ENCODE measurements at places on chromosomes 12 and 14. TPM values are rescaled to one million over a fixed set of nuclear protein-coding genes. Genes with fewer than 3 reads are reported as not detected.

DNA sequence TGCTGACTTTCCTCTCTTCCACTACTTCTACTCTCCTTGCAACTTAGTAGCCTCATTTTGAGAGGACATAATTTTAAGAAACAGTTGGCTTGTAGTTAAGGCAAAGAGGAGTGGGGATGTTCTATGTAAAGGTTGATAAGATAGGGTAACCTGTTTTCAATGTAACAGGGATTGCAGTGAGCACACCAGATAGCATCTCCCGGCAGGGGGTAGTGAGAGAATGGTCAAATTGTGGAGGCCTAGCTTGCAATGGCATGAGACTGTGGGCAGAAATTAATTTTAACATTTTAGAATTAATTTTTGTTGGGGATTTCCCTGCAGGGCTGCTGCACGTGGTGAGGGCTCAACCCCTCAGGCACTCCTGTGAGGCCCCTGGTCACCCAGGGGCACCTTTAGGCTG lies 41.4 kb downstream of the KLRG1 start:
- no peak for DNase-seq

Gene LHX5
- not detected for total RNA-seq

DNA sequence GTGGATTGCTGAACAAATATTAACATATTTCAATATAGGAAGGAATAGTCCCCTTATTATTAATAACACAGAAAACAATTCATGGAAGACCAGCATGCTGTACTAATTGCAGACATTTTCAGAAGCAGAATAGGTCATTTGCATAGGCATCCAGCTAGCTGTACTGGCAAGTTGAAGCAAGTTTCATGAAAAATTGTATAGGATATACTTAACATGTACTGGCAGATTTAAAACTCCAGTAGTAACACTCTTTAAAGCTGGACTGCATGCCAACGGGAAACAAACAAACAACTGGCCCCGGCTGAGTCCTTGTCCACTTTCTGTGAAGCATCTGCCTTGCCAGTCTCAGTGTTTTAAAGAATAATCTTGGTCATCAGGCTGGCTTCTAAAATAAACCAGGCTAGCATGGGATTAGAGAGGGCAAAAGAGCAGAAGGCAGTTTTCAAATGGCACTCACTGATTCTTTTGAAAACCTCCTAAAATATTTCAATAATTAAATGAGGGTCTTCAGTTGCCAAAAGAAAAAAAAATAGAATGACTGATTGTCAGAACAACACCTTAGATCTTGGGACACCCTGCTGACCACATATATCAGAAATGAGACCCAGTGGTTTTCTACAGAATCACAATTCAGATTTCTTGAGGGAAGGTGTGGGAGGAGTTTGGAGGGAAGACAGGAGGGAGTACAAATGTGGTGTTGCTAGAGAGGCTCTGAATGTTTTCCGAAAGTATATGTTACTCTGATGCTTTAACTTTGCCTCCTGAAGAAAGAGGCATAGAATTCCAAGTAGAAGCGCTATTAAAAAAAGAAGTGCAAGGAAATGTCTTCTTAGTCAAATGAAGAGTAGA lies 122.5 kb upstream of the KRAS start:
- no peak for DNase-seq

- no peak for DNase-seq
These were observed 36.4 kb upstream of the C14orf180 start for GRCh38 chr14:104542871-104543830.

DNA sequence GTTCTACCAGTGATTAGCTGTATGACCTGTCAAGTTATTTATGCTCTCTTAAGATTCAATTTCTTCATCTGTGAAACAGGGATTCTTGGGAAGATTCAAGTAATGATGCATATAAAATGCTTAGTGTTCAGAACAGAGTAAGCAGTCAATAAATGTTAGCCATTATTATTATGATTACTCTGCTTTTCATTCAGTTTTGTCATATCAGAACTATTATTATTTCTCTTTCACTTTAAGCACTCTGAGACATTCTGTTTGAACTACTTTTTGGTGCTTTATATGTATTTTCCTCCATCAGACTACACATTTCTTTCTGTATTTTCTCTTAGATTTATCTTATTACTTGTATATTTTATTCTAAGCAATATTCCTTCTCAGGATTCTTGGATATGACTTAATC lies 81.2 kb downstream of the CFAP54 start:
- no peak for DNase-seq

- peak; percentile 81 for DNase-seq
These were observed 124.8 kb upstream of the MAP1LC3B2 start for GRCh38 chr12:116434155-116435011.

DNA sequence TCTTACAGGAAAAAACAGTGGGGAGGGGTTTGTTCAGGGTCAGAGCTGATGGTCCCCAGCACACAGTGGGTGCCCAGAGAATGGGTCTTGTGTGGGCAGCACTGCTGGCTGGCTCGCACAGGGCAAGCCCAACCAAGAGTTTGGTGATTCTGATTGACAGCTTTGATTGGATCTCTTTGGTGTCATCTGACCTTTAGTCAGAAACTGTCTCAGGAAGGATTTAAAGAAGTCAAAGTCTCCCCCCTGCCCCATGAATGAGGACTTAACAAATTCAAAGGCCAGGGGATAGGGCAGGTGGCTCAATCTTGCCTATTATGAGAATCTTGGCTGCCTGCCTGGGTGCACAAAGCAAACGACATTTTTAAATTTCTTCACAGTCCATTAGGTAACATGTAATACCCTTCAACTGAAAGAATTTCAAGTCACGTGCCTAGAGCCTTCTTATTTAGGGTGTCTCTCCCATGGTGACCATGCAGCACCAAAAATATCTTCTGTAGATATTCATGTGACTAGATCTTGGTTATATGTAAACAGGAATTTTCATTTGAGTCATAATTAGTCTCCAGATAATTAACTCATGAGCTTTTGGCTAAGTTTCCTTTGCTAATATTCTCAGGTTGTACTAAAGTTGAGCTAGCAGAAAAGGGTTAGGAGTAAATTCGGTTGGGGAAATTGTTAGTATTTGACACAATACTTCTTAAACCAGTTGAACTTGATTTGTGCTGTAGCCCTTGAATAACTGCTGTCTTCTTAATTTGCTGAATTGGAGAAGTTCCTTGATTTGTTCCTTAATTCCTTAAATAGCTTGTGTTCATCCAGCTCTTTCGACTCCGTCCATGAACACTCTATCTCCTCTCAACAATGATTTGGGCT lies 54.5 kb upstream of the HECTD1 start:
- DNase-seq, result peak; percentile 29

Gene CIROP
- not detected for total RNA-seq

DNA sequence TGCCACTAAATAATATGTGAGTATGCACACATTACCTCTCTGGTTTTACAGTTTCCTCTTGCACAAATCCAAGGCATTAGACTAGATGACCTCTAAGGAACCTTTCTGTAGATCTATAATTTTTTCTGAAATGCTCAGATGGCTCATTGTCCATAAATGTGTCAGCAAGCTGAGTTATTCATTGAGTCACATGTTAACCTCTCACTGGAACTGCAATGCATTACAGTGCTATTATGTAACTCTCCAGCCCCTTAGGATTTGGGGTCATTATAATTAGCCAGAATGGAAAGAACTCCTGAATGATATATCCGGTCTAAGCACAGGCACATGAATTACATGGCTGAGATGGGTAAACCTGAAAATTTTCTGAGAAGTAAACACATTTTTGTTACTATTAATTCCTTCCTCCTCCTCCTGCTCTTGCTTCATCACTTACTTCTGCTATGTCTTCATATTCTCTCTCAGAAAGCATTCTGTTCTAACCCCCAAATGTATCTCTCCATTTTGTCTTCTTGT lies 20.3 kb upstream of the DRAM1 start:
- no peak for DNase-seq
